Aorta (tissue), 5 donors: ENCODE measurements at places on chromosomes 16 and 17. TPM values are rescaled to one million over a fixed set of nuclear protein-coding genes. Genes with fewer than 3 reads are reported as not detected.
A peak's percentile ranks its signal among the peaks of the same experiment; 100 is the strongest.

The MYH1 gene
- not detected for total RNA-seq

GRCh38 chr17:18997650-18998196, 6.8 kb downstream of the FAM83G start:
- H3K27ac ChIP-seq = no peak overlapping the region
- no peak for DNase-seq
- H3K4me1 ChIP-seq = no peaks in the 10 kb centered on the region
- H3K4me3 ChIP-seq = no peak overlapping the region
- H3K27me3 ChIP-seq = no peaks in the 10 kb centered on the region
- no peaks in the 10 kb centered on the region for H3K36me3 ChIP-seq

- no peaks in the 10 kb centered on the region for H3K27me3 ChIP-seq
- no peak within 1 kb of the TSS for H3K27ac ChIP-seq
- H3K36me3 ChIP-seq = no peaks in the 10 kb centered on the region
- peak; percentile 92 for DNase-seq
Observed at GRCh38 chr17:28743243-28744103, at the start of gene TRAF4. Gene TRAF4 (plus strand): TSS chr17:28744011. CDS start chr17:28744113, 102 bp downstream.

GRCh38 chr16:62249069-62249468, 212.8 kb upstream of the CDH8 start:
- H3K27me3 ChIP-seq = no peaks in the 10 kb centered on the region
- DNase-seq = no peak
- H3K4me3 ChIP-seq = no peak overlapping the region
- no peaks in the 10 kb centered on the region for H3K4me1 ChIP-seq
- H3K27ac ChIP-seq = no peak overlapping the region

DNA sequence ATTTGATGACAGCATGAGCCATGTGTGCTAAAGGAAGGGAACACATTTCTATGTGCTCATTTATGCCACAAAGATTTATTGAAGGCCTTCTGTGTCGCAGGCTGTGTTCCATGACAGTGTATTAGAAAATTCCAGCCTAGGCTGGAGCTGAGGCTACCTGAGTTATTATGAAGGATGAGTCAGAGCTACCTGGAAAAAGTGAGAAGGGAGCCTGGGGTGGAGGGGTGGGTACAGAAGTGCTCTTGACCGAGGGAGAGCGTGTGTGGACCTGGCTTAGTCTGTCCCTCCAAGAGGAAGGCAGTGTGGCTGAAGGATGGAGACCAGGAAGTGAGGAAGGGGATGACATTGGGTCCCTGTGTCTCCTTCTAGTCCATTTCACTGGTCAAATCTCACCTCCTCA, 98.3 kb downstream of the N4BP1 start:
- H3K36me3 ChIP-seq = no peaks in the 10 kb centered on the region
- no peaks in the 10 kb centered on the region for H3K27me3 ChIP-seq
- no peaks in the 10 kb centered on the region for H3K4me1 ChIP-seq
- H3K27ac ChIP-seq = no peak overlapping the region
- no peak for DNase-seq
- no peak overlapping the region for H3K4me3 ChIP-seq

DNA sequence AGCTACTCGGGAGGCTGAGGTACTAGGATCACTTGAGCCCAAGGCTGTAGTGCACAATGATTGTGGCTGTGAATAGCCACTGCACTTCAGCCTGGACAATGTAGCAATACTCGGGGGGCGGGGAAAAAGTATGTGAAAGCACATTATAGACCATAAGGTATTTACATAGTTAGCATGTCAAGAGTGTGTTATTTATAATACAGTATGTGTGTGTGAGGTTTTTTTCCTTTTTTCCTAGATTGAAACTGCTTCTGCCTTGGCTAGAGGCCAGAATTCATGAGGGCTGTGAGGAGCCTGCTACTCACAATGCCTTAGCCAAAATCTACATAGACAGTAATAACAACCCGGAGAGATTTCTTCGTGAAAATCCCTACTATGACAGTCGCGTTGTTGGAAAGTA, 30.5 kb downstream of the PTRH2 start:
- no peaks in the 10 kb centered on the region for H3K4me1 ChIP-seq
- no peaks in the 10 kb centered on the region for H3K27me3 ChIP-seq
- DNase-seq = no peak
